Dorsolateral prefrontal cortex (tissue), 122 donors: ENCODE measurements at places on chromosomes 7 and 10. TPM values are rescaled to one million over a fixed set of nuclear protein-coding genes. Genes with fewer than 3 reads are reported as not detected.

The KIAA1549 gene
- total RNA-seq: 23.0 TPM

The SPDYE11 gene
- not detected for total RNA-seq

GRCh38 chr7:95874541-95875265 lies 102.3 kb downstream of the DYNC1I1 start:
- no peak for DNase-seq

DNA sequence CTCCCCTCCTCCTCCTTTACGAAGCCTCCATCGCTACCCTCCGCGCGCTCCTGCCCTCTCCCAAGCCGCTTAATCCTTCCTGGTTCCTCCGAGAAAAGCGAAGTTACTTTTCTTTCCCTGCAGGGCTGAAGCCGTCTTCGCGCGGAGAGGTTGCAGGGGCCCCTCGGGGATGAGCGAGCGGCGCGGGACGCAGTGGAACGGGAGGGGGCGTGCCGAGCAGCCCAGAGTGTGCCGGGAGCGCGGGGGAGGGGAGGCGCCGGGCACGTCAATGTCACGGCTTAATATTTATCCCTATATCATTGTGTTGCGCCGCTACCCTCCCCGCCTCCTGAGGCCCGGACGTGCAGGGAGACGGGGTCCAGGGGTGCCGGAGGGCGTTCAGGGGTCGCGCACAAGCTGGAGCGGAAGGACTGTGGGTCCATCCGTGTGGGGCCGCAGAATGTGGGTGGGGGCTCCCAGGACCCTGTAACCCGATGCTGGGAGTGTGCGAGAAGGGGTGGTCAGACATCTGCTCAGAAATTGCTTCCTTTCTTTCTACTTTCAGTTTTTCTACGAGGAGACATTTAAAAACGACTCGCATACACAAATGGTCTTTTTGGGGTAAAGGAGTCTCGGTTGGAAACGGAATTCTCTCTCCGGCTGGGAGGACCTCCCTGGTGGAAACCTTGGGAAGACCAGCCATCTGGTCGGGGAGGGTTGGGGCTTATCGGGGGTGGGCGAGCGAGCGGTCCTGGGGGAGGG lies 2.4 kb downstream of the CDK6 start:
- peak; percentile 66 for DNase-seq
